ENCODE measurements at places on chromosomes 16 and 17.

- no peaks in the 10 kb centered on the region for H3K4me1 ChIP-seq
- no peak overlapping the region for H3K27ac ChIP-seq
- no peaks in the 10 kb centered on the region for H3K27me3 ChIP-seq
- no peak for DNase-seq
Observed at GRCh38 chr16:54846766-54847165, 83.9 kb upstream of the IRX5 start.

DNA sequence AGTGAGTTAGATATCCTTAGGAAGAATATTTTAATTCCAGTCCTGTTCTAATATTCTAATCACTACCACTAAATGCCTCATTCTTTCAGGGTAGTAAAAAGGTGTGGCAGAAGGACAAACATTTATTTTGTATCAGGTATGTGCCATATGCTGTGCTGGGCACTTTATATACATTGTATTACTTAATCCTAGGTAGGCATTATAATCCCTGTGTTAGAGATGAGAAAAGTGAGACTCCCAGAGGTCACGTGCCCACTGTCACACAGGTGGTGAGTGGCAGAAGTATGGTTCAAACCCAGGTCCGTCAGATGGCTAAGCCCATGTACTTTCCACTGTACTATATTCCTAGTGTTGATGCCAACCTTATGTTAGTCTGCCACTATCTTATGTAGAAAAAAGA is 104.7 kb upstream of the NOG start:
- H3K27me3 ChIP-seq, result no peaks in the 10 kb centered on the region
- no peaks in the 10 kb centered on the region for H3K4me1 ChIP-seq
- no peak overlapping the region for H3K4me3 ChIP-seq
- DNase-seq, result no peak
- H3K27ac ChIP-seq, result no peak overlapping the region

GRCh38 chr17:55377671-55378275 is 43.9 kb downstream of the MMD start:
- H3K4me3 ChIP-seq, result no peak overlapping the region
- DNase-seq, result no peak
- no peak overlapping the region for H3K27ac ChIP-seq
- H3K4me1 ChIP-seq, result no peaks in the 10 kb centered on the region
- H3K27me3 ChIP-seq, result no peaks in the 10 kb centered on the region

DNA sequence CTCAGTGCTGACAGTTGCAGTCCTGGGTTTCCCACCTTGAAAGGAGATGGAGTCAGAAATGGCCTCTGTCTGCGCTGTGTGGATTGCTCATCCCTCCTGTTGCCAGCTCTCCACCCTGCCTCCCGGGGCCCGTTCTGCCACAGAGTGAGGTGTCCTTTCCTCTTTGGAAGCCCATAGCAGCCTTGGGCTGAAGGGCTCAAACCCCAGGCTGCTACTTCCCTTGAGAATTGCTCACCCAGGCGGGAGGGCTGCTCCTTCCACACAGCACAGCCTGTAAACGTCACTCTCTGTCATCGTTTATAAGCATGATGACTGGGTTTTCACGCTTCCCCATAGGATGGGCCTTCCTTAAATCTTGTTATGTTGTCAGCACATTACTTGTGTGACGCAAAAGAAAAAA is 62.7 kb downstream of the FOXK2 start:
- H3K4me1 ChIP-seq, result no peaks in the 10 kb centered on the region
- H3K4me3 ChIP-seq, result no peak overlapping the region
- no peaks in the 10 kb centered on the region for H3K27me3 ChIP-seq
- DNase-seq, result no peak

DNA sequence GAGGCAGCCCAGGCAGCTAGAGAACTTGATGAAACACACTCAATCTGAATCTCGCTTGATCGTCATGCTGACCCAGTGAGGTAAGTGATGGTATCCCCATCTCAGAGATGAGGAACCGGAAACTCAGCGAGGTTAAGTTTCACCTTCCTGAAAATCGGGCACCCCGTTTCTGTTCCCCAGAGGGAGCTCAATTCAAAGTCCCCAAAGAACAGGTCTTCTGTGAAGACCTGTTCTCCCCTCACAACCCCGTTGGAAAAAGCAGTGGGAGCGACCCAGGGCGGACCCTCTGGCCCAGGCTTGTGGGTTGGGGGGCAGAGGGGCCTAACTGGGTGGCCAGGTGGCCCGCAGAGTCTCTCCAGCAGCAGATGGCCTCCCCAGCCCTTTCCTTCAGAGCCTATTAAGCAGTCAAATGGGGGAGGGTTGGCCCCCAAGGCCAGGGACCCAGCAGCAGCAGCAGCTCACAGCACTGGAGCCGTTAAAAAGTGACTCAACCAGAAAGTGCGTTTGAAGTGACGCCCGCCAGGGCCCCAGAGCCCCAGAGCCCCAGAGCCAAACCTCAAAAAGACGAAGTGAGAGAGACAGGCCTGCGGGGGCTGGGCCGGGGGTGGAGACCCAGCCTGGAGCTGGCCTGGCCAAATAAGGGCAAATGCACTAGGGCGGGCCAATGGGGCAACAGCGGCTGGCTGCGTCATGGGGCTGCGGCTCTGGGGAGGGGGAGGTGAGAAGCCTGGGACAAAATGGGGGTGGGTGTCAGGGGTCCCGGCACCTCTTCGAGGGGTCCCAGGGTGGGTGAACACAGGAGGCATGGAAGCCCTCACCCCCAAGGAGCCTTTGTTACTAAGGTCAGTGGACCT is 9.2 kb upstream of the TSPOAP1 start:
- H3K4me1 ChIP-seq, result no peaks in the 10 kb centered on the region
- H3K27ac ChIP-seq, result peak overlapping the region; percentile 60
- H3K27me3 ChIP-seq, result no peaks in the 10 kb centered on the region
- H3K36me3 ChIP-seq, result no peaks in the 10 kb centered on the region

GRCh38 chr16:85645021-85645589 is 32.0 kb downstream of the GSE1 start:
- H3K4me3 ChIP-seq, result no peak overlapping the region
- H3K4me1 ChIP-seq, result no peaks in the 10 kb centered on the region
- H3K27me3 ChIP-seq, result no peaks in the 10 kb centered on the region
- no peak for DNase-seq
- no peaks in the 10 kb centered on the region for H3K36me3 ChIP-seq

Measured in uterus (tissue), 4 donors.